Activated CD8-positive, alpha-beta memory T cell treated with anti-CD3 and anti-CD28 coated beads, Interleukin-2, amount 50 U/mL, for 4 hours (primary cell): ENCODE measurements at places on chromosomes 4 and X.

GRCh38 chr4:72893354-72894066 lies 176.0 kb downstream of the COX18 start:
- no peak for DNase-seq

DNA sequence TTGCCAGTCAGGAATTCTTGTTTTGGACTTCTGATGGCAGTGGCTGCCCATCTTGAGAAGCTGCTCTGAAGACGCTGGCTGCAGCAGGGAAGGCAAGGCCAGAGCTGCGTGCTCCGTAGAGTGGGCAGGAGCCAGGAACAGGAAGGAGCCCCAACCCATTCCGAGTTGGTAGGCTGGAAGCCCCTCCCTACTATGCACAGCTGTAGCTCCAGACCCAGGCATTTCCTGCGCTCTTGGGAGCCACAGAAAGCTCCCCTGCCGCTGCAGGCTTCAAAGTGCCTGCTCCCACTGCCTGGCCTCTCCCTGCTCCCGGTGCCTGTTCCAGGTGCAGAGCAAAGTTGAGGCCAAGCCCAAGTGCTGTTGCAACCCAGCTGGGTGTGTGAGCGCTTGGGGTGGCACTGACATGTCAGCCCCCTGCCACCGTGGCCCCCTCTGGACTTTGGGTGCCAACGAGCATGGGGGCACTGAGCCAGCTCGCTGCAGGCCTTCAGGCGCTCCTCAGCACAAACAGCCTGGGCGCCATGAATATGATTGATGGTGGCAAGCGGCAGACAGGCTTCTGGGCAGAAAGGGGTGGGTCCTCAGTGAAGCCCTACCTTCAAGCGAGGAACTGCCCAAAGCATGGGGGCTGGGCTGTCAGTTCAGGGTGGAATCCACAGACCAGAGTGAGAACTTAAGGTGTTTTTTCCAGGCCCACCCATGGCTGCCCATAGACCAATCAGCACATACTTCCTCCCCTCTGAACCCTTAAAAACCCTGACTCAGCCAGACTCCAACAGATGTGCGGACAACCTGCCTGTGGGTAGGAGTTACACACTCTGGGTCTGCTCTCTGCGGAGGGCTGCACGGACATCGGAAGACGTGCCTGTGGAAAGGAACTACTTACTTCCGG lies 677.2 kb upstream of the INTU start:
- no peak for DNase-seq

DNA sequence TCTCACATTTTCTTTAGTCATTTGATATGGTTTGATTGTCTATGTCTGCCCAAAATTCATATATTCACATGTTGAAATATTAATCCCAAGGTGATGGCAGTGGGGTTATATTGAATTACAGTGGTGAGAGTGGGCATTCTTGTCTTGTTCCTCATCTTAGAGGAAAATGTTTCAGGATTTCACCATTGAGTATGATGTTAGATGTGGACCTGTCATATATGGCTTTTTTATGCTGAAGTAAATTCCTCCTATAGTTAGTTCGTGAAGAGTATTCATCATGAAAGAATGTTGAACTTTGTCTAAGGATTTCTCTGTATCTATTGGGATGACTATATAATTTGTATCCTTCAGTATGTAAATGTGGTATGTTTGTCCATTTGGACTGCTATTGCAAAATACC lies 512.3 kb upstream of the EPHA5 start:
- no peak for DNase-seq

GRCh38 chr4:77800483-77801259 lies 18.5 kb downstream of the CNOT6L start:
- DNase-seq: no peak

DNA sequence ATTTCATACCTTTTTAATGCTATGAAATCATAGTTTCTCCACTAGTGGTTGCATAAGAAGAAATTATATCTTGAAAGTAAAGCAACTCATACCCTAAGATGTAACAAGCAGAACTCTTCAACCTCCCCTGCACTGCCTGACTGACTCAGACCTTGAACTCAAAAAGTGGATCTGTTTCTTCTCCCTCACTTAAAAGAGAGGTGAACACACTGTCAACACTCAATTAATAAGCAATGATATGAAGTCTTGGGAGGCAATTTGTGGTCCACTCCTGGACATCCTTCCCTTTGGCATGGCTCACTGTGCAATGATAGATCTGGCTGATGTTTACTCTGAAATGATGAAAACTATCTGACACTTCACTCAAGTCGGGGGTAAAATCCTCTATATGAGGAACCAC lies 282.0 kb upstream of the DKK2 start:
- DNase-seq: no peak

- DNase-seq: no peak
Measured at GRCh38 chr4:70768301-70768948, 46.7 kb downstream of the RUFY3 start.

GRCh38 chr4:3517731-3518510 lies 14.3 kb downstream of the LRPAP1 start:
- peak; percentile 11 for DNase-seq
